HFFc6 (cell line): ENCODE measurements at places on chromosomes 12 and 14. TPM values are rescaled to one million over a fixed set of nuclear protein-coding genes. Genes with fewer than 3 reads are reported as not detected.

DNA sequence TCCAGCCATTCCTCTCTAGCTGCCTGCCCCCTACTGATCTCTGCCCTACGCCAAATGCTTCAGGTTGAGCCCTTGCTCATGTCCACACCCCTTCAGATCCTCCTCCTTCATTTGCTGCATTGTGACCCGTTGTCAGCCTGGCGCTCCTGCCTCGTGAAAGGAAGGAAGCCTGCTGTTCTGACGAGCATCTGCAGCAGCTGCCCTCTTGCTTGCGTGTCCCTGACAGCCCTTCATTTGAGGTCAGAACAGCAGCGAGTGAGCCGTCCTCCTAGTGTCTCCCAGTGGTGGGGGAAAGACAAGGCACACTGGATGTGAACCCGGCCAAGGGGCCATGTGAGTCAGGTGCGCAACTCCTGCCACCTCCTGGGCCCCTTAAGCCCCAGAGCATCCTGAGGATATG, 3.0 kb upstream of the PIANP start:
- no peak overlapping the region for H3K4me3 ChIP-seq
- DNase-seq = no peak
- no peaks in the 10 kb centered on the region for H3K36me3 ChIP-seq
- H3K4me1 ChIP-seq = peaks cover 23% of the 10 kb centered on the region
- peaks cover 34% of the 10 kb centered on the region for H3K27me3 ChIP-seq

GRCh38 chr12:51744957-51745356, 103.6 kb downstream of the FIGNL2 start:
- H3K4me1 ChIP-seq = no peaks in the 10 kb centered on the region
- no peaks in the 10 kb centered on the region for H3K27me3 ChIP-seq
- no peak overlapping the region for H3K4me3 ChIP-seq
- peaks cover 37% of the 10 kb centered on the region for H3K36me3 ChIP-seq
- H3K27ac ChIP-seq = no peak overlapping the region

DNA sequence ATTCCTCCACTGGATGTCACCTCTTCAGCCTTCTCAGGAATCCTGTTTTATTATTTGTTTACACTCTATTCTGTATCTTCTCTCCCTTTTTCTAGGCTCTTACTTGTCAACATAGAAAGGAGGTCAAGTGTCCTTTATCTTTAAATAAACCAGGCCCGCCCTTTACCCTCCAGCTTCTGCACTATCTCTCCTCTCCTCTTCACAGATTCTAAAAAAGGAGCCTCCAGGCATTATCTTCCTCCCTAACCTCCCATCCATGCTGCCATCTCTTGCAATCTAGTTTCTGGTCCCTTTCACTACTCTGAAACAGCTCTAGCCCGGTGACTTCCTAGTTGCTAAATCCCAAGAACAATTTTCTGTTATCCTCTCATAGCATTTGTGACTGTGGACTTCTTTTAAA, 24.1 kb upstream of the ARID2 start:
- no peak overlapping the region for H3K4me3 ChIP-seq
- no peak overlapping the region for H3K27ac ChIP-seq
- H3K27me3 ChIP-seq = no peaks in the 10 kb centered on the region; the same call in 1 of the 2 replicates

- peaks cover 33% of the 10 kb centered on the region for H3K4me1 ChIP-seq
- H3K27me3 ChIP-seq = no peaks in the 10 kb centered on the region
- peaks cover 28% of the 10 kb centered on the region for H3K36me3 ChIP-seq
- peak overlapping the region; percentile 48 for H3K27ac ChIP-seq
Observed at GRCh38 chr12:51721282-51721940, 127.1 kb downstream of the FIGNL2 start.

- no peaks in the 10 kb centered on the region for H3K36me3 ChIP-seq
- H3K4me1 ChIP-seq = peaks cover 24% of the 10 kb centered on the region
- no peak overlapping the region for H3K27ac ChIP-seq
- DNase-seq = no peak
- H3K27me3 ChIP-seq = peaks cover 19% of the 10 kb centered on the region
Observed at GRCh38 chr12:50057896-50058670, 687 bp downstream of the ASIC1 start.

DNA sequence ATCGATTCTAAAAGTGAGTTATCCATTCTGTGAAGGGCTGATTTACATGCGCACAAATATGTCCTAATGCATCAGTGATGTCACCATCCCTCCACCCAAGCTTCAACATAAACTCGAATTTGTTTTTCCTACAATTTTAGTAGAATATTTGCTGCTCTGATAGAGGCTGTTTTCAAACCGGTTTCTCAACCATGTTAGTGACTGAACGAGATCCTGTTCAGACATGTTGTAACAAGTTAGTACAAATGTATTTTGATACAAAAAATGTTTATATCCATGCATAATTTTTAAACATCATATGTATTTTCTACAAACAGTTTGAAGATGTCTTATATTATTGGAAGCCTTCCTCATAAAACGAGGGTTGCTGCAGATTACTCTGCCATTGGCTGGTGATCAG, 12.7 kb upstream of the PRB2 start:
- no peak overlapping the region for H3K27ac ChIP-seq
- no peak overlapping the region for H3K4me3 ChIP-seq
- no peaks in the 10 kb centered on the region; the same call in 1 of the 2 replicates for H3K27me3 ChIP-seq

GRCh38 chr12:28683366-28683765, 465.7 kb upstream of the FAR2 start:
- H3K4me1 ChIP-seq = no peaks in the 10 kb centered on the region
- no peaks in the 10 kb centered on the region for H3K36me3 ChIP-seq
- no peaks in the 10 kb centered on the region for H3K27me3 ChIP-seq
- H3K27ac ChIP-seq = no peak overlapping the region

DNA sequence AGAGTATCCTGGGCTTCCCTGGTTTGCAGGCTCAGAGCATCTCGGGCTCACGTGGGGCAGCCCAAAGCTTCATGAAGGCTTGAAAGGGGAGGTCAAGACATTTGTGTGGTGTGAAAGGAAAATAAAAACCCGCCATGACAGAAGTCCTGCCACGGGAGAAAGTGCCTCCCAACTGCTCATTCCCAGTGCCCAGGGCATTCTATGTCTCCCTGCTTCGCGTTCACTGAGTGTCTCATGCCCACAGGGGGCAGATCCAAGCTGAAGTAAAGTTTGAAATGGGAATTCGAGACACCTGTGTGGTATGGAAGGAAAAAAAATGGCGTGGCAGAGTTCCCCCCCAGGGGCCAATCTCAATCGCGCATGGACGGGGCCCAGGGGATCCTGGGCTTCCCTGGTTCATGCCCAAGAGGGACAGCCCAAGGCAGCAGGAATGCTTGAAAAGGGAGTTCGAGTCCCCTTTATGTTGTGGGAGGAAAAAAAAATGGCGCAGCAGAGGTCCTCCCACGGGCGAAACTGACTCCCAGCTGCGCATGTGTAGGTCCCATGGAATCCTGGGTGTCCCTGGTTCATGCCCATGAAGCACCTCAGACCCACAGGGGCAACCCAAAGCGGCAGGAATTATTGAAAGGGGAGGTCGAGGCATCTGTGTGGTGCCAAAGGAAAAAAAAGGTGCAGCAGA, 576.7 kb downstream of the ALG10 start:
- H3K4me3 ChIP-seq = no peak overlapping the region
- peaks cover 16% of the 10 kb centered on the region for H3K36me3 ChIP-seq
- H3K4me1 ChIP-seq = no peaks in the 10 kb centered on the region
- H3K27ac ChIP-seq = no peak overlapping the region
- peaks cover 2% of the 10 kb centered on the region; the same call in 1 of the 2 replicates for H3K27me3 ChIP-seq
- DNase-seq = no peak

GPR137C gene
- total RNA-seq = 0.63 and 0.85 TPM in 2 replicates

TOGARAM1 gene
- total RNA-seq = 7.5 and 10.9 TPM in 2 replicates

SLC5A8 gene
- not detected in 3 replicates for total RNA-seq
